ENCODE measurements at places on chromosomes 12 and 14. TPM values are rescaled to one million over a fixed set of nuclear protein-coding genes. Genes with fewer than 3 reads are reported as not detected.

- no peaks in the 10 kb centered on the region for H3K4me1 ChIP-seq
- H3K36me3 ChIP-seq, result no peaks in the 10 kb centered on the region
- no peak for DNase-seq
- H3K4me3 ChIP-seq, result no peak overlapping the region
- no peaks in the 10 kb centered on the region for H3K27me3 ChIP-seq
These were observed 67.0 kb upstream of the MAX start for GRCh38 chr14:65169351-65169750.

The KRT82 gene
- not detected for total RNA-seq

DNA sequence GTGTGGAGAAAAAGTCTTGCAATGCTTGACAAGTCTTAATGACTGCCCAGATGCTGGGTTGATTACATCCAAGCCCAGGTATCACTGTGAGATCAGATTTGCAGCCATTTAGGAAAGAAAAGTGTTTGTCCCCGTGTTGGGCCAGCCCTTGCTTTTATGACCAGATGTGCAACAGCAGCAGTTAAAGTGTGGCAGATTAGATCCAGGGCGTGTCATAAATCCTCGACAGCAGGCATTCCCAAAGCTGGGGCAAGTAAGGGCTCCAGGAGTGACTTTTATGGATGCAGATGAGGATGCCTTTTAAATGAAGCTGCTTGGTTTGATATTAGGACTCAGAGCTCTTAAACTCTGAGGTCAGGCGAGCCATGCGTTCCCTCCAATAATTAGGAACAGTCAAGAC is 1.7 kb downstream of the SMOC1 start:
- no peak overlapping the region for H3K4me3 ChIP-seq
- no peaks in the 10 kb centered on the region for H3K4me1 ChIP-seq
- no peak for DNase-seq
- no peak overlapping the region for H3K27ac ChIP-seq
- H3K27me3 ChIP-seq, result no peaks in the 10 kb centered on the region
- H3K36me3 ChIP-seq, result no peaks in the 10 kb centered on the region

DNA sequence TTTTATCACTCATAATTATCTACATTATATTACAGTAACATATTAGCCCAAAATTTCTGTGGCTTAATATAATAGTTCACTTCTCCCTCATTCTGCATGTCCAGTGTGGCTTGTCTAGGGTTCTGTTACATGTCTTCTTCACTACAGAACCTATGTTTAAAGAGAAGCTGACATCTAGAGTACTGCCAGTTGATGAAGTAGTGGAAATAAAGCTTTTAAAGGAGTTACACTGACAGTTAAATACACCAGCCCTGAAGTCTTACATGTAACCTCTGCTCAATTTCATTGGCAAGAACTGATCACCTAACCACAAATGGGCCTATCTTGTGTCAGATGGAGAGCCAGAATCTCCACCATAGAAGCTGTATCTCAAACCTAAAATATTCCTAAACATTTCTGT is 32.9 kb downstream of the RPS6KA5 start:
- no peak overlapping the region for H3K4me3 ChIP-seq
- no peaks in the 10 kb centered on the region for H3K36me3 ChIP-seq
- no peak for DNase-seq
- H3K4me1 ChIP-seq, result peaks cover 14% of the 10 kb centered on the region
- H3K27ac ChIP-seq, result no peak overlapping the region

Data from Peyer's patch (tissue), 4 donors.